ENCODE measurements at places on chromosomes 6 and 20.

DNA sequence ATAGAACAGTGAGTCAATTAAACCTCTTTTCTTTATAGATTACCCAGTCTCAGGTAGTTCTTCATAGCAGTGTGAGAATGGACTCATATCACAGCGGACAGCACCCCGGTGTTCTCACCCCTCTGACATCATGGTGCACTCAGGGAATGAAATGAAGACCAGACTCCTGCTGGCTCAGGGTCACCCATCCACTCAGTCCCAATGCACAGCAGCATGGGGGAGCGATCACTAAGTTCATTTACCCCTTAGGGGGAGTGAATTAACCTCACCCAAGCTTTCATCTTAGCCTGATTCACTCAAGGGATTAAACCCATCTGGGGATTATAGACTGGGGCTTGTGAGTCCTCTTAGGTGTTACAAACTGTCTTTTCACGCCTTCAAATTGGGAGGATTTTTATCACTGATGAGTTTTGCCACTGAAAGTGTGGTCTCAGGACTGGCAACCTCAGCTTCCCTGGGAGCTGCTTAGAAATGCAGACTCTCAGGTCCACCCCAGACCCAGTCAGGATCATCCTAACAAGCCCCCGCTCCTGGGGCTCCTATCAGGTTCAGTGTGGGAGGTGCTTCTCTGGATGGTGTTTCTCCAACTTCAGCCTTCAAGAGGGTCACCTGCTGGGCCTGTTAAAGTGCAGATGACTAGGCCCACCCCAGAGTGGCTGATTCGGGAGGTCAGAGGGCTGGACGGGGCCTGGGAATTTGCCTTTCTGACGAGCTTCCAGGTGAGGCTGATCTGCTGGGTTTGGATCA, 44.3 kb upstream of the FRMD1 start:
- no peak overlapping the region for H3K4me3 ChIP-seq
- no peaks in the 10 kb centered on the region for H3K4me1 ChIP-seq
- H3K27me3 ChIP-seq, result no peaks in the 10 kb centered on the region

- no peaks in the 10 kb centered on the region for H3K36me3 ChIP-seq
- no peak for DNase-seq
- no peaks in the 10 kb centered on the region for H3K4me1 ChIP-seq
- H3K27ac ChIP-seq, result no peak overlapping the region
- H3K4me3 ChIP-seq, result no peak overlapping the region
Observed at GRCh38 chr6:128532827-128533226, 12.4 kb upstream of the PTPRK start.

GRCh38 chr6:56655996-56656395, 13.3 kb upstream of the DST start:
- H3K4me3 ChIP-seq, result no peak overlapping the region
- peaks cover 57% of the 10 kb centered on the region for H3K4me1 ChIP-seq
- peak overlapping the region; percentile 7 for H3K27ac ChIP-seq

DNA sequence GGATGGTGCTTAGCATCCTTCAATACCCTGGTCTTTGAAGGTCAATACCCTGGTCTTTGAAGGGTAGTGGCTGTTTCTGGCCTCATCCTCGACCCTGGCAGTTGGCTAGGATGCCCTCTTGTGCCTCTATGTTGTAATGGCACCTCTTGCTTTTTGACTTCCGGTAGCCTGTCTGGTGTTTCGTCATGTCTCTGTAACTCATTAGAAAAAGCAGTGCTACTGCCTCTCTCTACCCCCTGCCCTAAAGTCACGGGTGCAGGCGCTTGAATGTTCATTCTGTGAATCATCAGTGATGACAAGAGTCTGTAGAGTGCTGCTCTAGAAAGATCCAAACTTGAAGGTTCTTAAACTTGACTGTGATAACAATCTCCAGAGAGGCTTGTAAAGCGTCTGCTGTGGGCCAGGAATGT, 28.3 kb downstream of the RSPO4 start:
- peak; percentile 19 for DNase-seq
- peaks cover 2% of the 10 kb centered on the region for H3K27me3 ChIP-seq
- no peaks in the 10 kb centered on the region for H3K4me1 ChIP-seq
- no peak overlapping the region for H3K27ac ChIP-seq
- H3K4me3 ChIP-seq, result no peak overlapping the region

- no peaks in the 10 kb centered on the region for H3K36me3 ChIP-seq
- H3K27ac ChIP-seq, result no peak overlapping the region
- no peak overlapping the region for H3K4me3 ChIP-seq
- H3K4me1 ChIP-seq, result no peaks in the 10 kb centered on the region
Observed at GRCh38 chr6:38095054-38095453, 275.5 kb downstream of the ZFAND3 start.

GRCh38 chr20:25018841-25019240, 26.3 kb upstream of the APMAP start:
- no peak overlapping the region for H3K4me3 ChIP-seq
- H3K4me1 ChIP-seq, result peaks cover 46% of the 10 kb centered on the region
- no peak overlapping the region for H3K27ac ChIP-seq
- H3K36me3 ChIP-seq, result no peaks in the 10 kb centered on the region
- DNase-seq, result no peak
- no peaks in the 10 kb centered on the region for H3K27me3 ChIP-seq

- no peaks in the 10 kb centered on the region for H3K27me3 ChIP-seq
- H3K36me3 ChIP-seq, result no peaks in the 10 kb centered on the region
Observed at GRCh38 chr6:62516291-62517141, 230.5 kb upstream of the KHDRBS2 start.

DNA sequence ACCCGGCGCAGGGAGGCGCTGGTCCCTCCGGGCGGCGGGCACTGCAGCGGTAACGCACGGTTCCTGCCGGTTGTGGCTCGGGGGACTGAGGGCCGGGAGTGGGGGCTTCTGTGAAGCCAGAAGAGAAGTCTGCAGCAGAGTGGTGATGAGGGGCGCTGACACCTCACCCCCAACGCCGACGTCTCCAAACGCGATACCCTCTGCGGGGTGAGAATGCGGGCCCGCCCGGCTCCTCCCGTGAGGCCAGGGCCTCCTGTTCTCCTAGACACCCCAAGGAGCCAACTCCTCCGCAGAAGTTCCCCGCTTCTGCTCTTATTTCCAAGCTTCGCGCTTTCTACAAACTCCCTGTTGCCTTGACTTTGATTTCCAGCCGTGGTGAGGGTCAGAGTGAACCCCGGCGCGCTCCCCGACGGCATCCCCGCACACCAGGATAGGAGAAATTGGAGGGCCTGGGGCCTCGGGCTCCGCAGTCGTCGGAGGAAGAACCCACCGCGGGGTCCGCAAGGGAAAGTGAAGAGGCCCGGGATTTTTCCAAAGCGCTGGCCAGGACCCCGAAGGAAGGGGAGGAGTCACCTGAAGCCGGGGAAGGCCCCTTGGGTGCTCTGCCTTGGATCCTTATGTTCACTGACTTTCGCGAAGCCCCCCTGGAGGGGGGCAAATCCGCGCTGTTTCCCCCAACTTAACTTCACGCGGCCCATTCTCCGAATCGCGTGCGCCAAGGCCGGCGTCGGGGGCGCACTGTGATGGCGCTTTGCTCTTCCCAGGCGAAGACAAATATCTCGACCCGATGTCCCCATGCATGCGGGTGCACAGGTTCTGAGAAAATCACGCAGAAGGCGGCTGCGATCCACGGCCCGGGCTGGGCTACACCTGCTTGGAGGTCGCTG, 3.1 kb upstream of the INSM1 start:
- H3K27me3 ChIP-seq, result peaks cover 53% of the 10 kb centered on the region
- DNase-seq, result no peak
- H3K27ac ChIP-seq, result no peak overlapping the region
- H3K4me3 ChIP-seq, result no peak overlapping the region
- H3K36me3 ChIP-seq, result no peaks in the 10 kb centered on the region
- peaks cover 16% of the 10 kb centered on the region for H3K4me1 ChIP-seq

DNA sequence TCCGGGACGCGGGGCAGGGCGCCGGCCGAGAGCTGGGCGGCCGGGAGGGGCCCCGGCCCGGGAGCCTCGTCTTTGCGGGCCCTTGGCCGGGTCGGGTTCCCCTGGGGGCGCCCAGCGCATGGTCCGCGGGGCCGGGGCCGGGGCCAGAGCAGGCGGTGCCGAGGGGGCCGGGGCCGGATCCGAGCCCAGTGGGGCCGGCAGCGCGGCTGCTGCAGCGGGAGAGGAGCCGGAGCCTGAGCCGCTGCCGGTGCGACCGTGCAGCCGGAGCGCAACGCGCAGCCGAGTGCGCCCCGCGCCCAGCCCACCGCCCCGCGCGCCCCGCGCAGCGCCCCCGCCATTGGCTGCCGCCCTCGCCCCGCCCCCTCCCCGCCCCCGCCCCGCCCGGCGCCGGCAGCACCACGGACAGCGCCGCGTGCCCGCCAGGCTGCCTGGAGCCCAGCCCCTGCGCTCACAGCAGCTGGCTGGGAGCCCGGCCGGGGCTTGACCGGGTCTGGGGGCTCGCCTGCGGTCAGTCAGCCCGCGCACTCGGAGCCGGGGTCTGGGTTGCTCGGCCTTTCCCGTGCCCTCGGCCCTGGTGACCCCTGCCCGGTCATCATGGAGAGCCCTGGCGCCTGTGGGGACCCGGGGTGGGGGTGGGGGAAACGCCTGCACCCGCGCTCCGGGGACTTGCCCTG, at the start of gene HRH3:
Gene HRH3 (minus strand): TSS at position 287 of the 674 bp plus-strand sequence. CDS start 308 bp downstream, outside the sequence.
- H3K4me1 ChIP-seq, result no peaks in the 10 kb centered on the region
- H3K27ac ChIP-seq, result no peak within 1 kb of the TSS
- no peak for DNase-seq

- DNase-seq, result no peak
- no peaks in the 10 kb centered on the region for H3K27me3 ChIP-seq
- H3K4me3 ChIP-seq, result no peak overlapping the region
- no peaks in the 10 kb centered on the region for H3K36me3 ChIP-seq
- H3K27ac ChIP-seq, result no peak overlapping the region
Observed at GRCh38 chr20:15494851-15495250, 1078.4 kb downstream of the KIF16B start.

DNA sequence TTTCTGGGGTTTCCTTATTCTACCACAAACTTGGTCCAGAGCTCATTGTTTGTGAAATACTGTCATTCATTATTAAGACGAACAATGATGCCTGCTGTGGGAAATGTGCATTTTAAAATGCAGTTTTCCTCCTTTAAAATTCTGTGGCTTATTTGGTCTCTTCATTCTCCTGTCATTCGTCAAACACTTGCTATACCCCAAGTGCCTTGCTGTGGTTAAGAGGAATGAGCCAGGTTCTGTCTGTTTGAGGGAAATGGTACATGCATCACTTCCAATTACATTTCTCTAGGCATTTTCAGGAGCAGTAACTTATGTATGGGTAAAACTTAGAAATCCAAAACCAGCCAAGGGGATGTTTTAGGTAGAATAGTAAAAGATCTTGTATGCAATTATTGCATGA, 1087.7 kb downstream of the KIF16B start:
- H3K4me1 ChIP-seq, result no peaks in the 10 kb centered on the region
- H3K36me3 ChIP-seq, result no peaks in the 10 kb centered on the region
- no peak for DNase-seq

GRCh38 chr6:99402448-99402847, 8.5 kb upstream of the COQ3 start:
- H3K27me3 ChIP-seq, result no peaks in the 10 kb centered on the region
- DNase-seq, result no peak
- H3K27ac ChIP-seq, result no peak overlapping the region
- no peaks in the 10 kb centered on the region for H3K4me1 ChIP-seq
- H3K4me3 ChIP-seq, result no peak overlapping the region

DNA sequence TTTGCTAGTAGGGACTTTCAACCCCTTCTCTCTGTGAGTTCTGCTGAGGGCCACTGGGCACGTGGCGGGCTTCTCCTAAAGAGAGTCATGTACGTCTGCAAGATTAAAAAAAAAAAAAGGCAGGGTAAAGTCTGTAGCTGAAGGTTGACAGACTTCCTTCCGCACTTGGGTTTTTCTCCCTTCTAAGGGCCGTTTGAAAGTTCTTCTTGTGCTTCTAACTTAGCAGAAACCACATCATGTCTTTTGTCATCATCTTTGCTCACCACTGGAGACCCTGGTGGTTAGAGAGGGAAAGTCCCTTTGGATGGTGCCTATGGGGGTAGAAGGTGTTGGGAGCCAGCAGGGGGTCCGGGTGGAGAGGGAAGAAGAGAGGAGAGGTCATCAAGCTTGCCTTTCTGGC, 31.4 kb downstream of the PRDM1 start:
- no peaks in the 10 kb centered on the region for H3K36me3 ChIP-seq
- no peak overlapping the region for H3K4me3 ChIP-seq
- DNase-seq, result no peak
- H3K4me1 ChIP-seq, result no peaks in the 10 kb centered on the region
- H3K27ac ChIP-seq, result no peak overlapping the region

DNA sequence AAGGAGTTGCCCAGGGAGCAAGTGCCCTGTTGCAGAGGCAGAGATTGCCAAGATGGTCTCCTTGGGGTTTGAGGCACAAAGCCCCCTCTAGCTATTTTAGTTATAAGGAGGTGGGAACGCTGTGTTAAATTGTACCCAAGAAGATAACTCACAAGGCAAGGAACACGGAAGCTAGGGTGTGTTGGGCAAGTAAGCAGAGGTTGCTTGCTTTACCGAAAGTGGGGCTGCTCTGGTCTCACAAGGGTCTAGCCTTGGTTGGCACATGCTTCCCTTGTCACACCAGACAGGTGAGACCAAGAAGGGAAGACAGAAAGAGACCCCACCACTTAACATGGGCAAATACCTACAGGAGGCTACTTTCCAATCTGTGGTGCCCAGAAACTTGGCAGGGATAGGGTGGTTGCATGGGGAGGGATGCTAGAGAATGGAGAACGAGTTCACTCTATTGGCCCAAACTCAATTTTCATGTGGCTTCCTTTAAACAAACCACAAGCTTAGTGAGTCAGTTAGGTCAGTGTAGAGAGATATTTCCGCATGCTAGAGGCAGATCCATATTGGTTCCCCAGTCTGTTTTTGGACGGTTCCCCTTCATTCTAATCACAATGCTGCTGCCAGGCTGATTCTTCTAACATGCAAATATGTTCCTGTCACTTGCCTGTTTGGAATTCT, 42.4 kb downstream of the PLAGL1 start:
- no peak overlapping the region for H3K4me3 ChIP-seq
- no peaks in the 10 kb centered on the region for H3K27me3 ChIP-seq
- no peak for DNase-seq
- H3K27ac ChIP-seq, result no peak overlapping the region
- peaks cover 8% of the 10 kb centered on the region for H3K4me1 ChIP-seq

- peaks cover 23% of the 10 kb centered on the region for H3K4me1 ChIP-seq
- no peak overlapping the region for H3K4me3 ChIP-seq
- no peaks in the 10 kb centered on the region for H3K36me3 ChIP-seq
Observed at GRCh38 chr20:17971300-17972013, 2.6 kb downstream of the MGME1 start.

DNA sequence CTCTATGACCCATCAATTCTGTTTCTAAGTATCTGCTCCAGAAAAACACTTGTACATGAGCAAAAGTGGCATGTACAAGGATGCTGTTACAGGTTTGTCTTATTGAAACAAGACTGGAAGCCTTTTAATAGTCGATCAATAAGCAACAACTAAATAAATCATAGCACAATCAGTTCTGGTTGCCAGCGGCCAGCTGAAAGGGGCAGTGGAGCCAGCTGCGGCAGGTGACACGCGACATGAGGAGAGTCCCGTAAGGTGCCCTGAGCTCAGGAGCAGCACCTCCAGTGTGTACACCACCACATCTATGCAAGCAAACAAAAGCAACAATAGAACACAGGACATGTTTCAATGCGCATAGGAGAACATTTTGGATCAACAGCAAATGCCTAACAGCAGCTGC, 20.7 kb upstream of the NNAT start:
- no peak overlapping the region for H3K4me3 ChIP-seq
- no peak for DNase-seq
- no peaks in the 10 kb centered on the region for H3K36me3 ChIP-seq
- peaks cover 13% of the 10 kb centered on the region for H3K4me1 ChIP-seq
- H3K27ac ChIP-seq, result no peak overlapping the region
- no peaks in the 10 kb centered on the region for H3K27me3 ChIP-seq

- no peaks in the 10 kb centered on the region for H3K36me3 ChIP-seq
- no peak for DNase-seq
- no peak overlapping the region for H3K4me3 ChIP-seq
- no peaks in the 10 kb centered on the region for H3K4me1 ChIP-seq
Observed at GRCh38 chr6:117465691-117466090, 16.8 kb upstream of the DCBLD1 start.

GRCh38 chr20:2946988-2947961, 74.0 kb downstream of the PTPRA start:
- H3K27ac ChIP-seq, result no peak overlapping the region
- no peaks in the 10 kb centered on the region for H3K27me3 ChIP-seq
- H3K4me3 ChIP-seq, result no peak overlapping the region
- no peak for DNase-seq
- H3K4me1 ChIP-seq, result peaks cover 8% of the 10 kb centered on the region
